Stimulated activated CD8-positive, alpha-beta memory T cell treated with anti-CD3 and anti-CD28 coated beads, Interleukin-4, amount 100 ng/mL, for 1 hour (primary cell): ENCODE measurements at places on chromosomes 7 and 10.

DNA sequence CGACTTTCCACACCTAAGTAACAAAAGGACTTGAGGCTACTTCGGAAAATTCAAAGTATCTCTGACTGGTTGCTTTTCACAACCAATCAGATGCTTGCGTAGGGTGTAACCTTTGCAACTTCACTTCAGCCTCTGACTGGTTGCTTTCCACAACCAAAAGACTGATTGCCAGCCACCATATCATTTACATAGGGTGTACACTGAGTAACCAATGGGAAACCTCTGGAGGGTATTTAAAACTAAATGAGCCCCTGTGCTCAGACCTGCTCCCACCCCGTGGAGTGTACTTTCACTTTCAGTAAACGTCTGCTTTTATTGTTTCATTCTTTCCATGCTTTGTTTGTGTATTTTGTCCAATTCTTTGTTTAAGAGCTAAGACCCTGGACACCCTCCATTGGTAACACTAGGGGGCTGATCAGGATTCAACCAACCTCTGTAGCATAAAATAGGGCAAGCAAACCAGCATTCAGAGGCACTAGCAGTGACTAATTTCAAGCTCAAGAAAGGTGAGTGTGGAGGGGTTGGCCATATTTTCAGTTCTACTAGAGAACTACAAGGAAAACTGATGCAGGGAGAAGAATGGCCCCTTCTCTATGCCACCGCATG is 390.8 kb downstream of the POM121L12 start:
- no peak for DNase-seq

DNA sequence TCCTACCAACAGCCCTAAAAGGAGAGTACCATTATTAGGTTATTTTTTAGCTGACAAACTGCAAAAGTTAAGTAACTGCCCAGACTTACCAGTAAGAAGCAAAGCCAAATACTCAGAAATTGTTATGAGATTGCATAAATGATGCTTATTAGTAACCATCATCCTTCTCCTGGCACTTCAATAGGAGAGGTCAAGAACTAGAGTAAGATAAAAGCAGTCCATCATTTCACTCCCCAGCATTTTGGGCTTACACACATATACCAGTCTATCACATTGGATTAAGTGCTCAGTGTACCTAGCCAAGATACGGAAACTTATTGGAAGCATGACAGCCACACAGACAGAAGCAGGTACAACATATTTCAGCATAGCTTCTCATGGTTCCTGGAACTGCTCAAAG is 142.8 kb upstream of the EGR2 start:
- DNase-seq: no peak

GRCh38 chr10:130744631-130745030 is 566.9 kb downstream of the TCERG1L start:
- no peak for DNase-seq

DNA sequence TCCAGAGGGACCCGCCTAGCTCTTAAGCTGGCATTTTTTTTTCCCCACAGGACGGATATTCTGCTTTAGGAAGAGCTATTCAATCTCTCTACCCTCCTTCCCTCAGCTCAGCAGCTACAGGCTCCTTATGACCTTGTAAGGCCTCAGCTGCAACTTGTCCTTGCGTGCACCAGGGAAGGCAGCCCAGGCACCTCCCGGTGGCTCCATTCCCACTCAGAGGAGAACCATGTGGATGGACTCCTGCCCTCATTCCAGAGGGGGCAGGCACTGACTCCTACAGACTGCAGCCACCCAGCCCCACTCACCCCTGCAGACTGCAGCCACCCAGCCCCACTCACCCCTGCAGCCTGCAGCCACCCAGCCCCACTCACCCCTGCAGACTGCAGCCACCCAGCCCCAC is 73.7 kb downstream of the ITIH5 start:
- DNase-seq: no peak

DNA sequence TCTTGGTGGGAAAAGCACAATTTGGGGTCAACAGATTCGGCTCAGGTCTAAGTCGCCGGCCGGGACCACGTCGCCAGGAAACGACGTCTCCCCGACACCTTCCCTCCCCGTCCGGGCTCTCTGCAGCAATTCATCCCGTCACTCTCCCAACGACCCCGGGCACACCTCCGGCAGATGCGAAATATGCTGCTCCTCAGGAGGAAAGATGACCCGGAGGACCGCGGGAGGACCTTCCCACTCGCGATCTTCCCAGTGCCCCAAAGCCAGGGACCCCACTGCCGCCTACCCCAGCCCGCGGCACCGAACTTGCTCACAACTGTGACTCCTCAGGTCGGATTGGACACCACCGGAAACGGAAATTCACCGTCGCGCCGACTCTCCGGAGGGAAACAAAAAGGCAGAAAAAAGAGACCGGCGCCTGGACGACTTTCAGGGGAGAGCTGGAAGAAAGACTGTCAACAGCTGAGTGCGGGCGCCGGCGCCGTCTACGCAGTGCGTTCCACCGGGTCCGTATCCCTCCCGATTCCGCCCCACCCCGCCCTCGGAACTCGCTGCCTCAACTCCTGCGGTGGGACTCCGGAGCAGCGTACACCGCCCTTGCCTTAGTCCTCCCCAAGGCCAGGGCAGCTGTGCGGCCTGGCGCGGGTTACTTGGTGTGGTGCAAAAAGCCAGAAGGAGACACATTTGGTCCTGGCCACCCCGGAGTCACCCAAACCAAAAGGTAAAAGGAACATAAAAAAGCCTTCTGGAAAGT is 13.8 kb upstream of the SEC24C start:
- peak; percentile 81 for DNase-seq

GRCh38 chr10:16799621-16800020 is 17.6 kb downstream of the RSU1 start:
- DNase-seq: no peak

DNA sequence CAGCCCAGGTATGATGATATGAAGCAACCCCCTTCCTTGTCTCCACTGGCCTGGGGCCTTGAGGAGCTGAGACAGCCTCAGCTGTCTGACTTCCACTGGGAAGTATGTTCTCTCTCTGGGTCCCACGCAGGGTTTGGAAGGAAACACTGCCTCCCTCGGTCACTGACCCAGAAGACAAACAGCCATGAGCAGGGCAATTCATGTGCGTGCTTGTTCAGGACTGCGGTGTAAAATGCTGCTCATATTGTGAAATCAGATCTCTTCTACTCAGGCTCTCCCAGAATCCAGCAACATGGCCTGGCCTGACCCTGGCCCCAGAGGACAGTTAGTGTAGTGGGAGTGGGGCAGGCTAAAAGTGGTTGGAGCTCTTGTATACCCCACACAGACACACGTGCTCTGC is 2.8 kb downstream of the CLCN1 start:
- no peak for DNase-seq

GRCh38 chr10:122494833-122495232 is 33.5 kb downstream of the HTRA1 start:
- no peak for DNase-seq

DNA sequence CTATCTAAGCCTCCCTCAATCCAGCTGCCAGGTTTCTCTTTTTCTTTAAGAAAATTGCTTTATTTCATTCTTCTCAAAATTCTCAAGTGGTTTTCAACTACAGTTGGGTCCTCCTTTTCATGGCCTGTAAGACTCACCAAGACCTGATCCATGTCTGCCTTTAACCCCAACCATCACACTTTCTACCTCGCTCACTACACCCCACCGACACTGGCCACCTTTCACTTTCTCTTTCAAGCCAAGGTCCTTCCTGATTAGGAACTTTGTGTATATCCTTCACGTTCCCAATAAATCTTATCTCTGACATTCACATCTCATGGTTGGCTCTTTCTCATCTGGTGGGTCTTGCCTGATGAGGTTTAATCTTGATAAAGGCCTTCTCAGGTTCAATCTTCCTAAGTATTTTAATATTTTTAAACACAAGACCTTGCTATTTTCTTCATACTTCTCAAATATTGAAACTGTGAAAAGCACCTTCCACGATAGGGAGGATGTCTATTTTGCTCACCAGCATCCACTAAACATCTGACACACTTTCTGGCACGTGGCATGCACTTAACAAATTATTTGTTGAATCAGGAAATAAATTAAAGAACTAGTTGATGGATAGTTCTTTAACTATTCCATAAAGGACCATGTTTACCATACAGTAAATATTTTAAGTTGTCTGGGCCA is 624.8 kb downstream of the GRID1 start:
- no peak for DNase-seq

DNA sequence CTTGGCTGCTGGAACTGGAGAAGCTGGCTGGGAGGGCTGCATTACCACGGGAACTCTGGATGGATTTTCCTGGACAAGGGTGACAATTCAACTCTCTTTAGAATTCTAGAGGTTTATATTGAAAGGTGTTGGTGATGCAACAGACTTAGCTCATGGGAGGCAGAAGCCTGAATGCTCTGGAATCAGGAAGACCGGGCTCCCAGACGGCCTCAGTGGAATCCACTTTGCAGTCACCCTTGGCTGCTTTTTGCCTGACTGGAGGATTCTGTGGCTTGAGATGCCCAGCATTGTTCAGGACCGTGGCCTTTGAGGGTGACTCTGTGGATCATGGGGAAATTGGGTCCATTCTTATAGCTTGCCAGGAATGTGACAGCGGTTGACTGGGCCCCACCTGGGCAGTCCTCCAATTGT is 32.3 kb downstream of the PYROXD2 start:
- no peak for DNase-seq

GRCh38 chr10:121956111-121957061 is 18.6 kb downstream of the NSMCE4A start:
- DNase-seq: no peak

DNA sequence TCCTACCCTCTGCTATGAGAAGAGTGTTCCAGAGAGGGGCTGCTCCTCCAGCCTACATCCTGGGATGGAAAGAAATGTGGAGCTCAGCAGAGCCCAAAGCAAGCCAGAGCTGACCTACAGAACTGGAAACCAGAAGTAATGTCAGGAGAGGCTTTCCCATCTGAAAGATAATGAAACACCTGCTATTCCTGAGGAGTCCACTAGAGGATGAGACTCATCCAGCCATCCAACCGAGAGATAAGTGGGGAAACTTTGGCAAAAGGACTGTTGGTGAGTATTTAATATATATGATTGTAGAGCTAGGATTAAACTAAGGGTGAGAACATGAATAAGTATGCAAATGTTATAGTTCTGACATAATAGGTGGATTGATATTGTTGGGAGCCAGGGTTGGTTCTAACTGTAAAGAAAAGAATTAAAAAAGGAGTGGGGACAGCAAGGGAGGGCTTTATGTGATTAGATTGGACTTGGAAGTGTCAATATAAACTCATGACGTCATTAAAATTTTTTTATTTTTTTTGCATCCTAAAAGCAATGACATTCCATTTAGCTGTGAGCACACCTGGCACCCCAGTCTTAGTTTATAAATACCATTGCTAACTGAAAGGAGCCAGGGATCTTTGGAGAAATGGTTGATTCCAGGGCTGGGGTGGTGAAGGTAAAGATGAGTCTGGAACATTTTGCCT is 312.8 kb upstream of the NFE2L3 start:
- DNase-seq: no peak

DNA sequence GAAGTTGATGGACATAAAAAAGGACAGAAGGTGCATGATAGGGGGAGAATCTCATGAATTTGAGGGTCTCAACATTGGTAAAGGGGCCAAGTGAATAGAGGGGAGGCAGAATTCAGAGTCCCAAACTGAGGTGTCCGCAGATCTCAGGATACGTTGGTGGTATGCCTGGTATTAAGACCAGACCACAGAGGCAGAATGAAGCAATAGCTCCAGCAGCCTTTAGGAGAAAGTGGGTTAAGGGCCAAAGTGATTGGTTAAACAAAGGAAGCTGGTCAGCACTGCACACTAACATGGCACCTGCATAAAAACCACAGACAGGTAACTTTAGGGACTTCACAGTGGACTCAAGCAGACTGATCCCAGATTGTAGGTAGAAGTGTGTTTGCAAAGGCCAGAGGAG is 37.5 kb downstream of the MEST start:
- no peak for DNase-seq

DNA sequence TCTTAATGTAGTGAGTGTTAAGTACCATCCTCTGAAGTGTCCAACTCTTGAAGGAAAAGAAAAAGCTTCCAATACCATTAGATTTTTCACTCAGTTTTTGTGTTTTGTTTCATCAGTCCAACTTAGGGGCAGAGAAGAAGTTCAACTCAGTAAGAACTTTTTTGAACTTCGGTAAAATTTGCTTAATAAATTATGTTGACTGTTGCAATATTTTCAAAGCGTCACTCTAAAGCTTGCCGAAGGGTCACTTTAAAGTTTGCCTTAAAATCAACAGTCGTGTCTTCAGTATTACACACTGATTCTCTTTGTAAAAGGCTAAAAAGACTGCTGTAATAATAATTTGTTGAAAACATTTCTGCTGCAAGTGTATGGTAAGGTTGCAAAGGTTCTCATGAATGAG is 17.6 kb downstream of the CD36 start:
- DNase-seq: no peak

DNA sequence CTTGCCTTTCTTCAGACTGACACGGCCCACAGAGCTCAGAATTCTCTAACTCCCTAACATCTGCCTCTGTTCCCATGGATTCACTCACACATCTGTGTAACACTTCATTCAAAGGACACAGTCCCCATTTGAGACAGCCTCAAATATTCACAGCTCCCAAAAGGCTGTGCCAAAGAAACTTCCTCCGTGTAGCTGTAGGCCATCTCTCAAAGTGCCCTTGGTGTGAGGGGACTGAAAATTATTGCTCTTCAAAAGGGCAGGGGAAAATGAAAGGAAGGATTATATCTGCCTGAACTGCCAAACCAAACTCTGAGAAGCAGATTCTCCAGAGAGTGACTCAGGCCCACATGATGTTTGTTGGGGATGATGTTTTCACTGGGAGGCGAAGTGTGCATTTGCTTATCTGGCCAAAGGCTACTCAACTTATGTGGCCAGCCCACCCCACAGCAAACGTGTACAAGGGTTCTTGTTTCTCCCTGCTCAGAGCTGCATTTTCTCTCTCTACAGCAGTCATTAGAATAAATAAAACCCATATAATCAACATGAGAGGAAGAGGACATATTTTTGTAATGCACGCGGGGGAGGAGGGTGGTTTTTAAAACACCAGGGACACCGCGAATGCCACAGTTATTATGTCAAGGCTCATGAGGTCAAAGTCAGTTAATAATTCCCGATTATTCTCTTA is 302.4 kb upstream of the NFE2L3 start:
- DNase-seq: no peak

- no peak for DNase-seq
Observed at GRCh38 chr7:93178213-93178612, 30.0 kb upstream of the SAMD9L start.

GRCh38 chr7:103955985-103956384 is 33.5 kb downstream of the RELN start:
- no peak for DNase-seq

DNA sequence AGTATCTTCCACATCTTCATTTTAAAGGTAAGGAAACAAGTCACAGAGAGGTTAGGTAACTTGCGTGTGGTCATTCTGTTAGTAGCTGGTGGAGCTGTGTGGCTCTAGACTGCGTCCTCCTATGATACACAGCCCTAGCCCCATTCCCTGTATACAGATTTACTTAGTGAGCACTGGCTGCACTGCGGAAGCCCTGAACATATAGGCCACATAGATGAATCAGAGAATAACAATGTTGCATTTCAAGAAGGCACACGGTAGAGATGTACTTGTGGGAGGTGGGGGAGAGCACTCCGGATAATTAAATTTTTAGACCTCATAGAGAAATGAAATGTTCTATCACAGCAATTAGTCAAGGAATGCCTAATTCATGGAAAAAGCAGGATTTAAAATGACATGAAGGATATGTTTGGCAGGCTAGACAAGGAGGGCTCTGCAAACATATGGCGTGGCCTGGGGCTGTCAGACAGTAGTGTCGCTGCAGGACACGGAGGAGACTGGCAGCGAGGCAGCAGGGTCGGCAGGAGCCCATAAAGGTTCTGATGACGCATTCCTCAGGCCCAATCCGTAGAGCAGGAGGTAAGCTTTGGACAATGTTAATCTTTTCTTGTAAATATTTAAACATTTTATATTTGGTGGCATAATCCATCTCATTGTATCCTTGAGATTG is 29.5 kb downstream of the RAB11FIP2 start:
- no peak for DNase-seq

- no peak for DNase-seq
Observed at GRCh38 chr10:58721601-58722281, 209.1 kb downstream of the BICC1 start.
